ENCODE measurements at places on chromosomes 5 and 9. TPM values are rescaled to one million over a fixed set of nuclear protein-coding genes. Genes with fewer than 3 reads are reported as not detected.

DNA sequence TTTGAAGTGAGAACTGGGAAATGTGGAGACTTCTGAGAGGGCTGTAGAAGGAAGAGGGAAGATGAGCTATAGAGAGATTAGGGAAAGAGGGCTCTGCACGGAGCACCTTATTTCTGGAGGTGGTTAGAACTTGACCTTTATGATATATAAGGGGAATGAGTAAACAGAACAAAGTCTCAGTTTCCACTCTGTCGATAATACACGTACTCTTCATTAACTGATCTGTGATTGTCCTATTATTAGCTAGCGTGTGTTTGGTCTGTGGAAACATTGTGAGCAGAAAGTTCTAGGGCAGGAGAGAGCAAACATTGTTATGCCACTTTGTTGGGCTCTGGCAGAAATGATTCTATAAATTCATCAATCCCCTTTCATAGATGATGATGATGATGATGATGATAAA is 118.5 kb downstream of the UGCG start:
- H3K4me3 ChIP-seq = no peak overlapping the region
- no peaks in the 10 kb centered on the region for H3K36me3 ChIP-seq

- H3K4me1 ChIP-seq = no peaks in the 10 kb centered on the region
- no peaks in the 10 kb centered on the region for H3K27me3 ChIP-seq
- no peak overlapping the region for H3K4me3 ChIP-seq
Observed at GRCh38 chr5:143145243-143146160, 258.0 kb downstream of the NR3C1 start.

DNA sequence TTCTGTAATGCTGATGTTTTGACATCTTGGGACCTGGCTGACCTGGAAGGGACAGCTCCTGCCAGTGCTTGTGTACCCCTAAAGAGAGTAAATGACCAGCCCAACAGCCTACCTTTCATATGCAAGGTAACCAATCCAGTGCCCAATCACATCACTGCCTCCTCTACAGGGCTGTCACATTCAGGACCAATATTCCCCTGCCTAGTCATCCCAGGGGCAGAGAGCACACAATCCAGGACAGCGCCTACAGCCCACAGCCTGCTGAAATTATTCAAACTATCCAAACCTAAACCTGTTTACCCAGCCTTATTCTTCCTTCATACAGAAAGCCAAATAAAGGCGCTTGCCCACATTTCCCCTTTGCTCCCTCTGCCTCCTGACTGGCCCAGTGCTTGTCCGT is 284.1 kb downstream of the CTNND2 start:
- H3K4me3 ChIP-seq = no peak overlapping the region
- H3K4me1 ChIP-seq = peaks cover 5% of the 10 kb centered on the region
- H3K36me3 ChIP-seq = peaks cover 8% of the 10 kb centered on the region
- no peaks in the 10 kb centered on the region for H3K27me3 ChIP-seq
- H3K27ac ChIP-seq = no peak overlapping the region

DNA sequence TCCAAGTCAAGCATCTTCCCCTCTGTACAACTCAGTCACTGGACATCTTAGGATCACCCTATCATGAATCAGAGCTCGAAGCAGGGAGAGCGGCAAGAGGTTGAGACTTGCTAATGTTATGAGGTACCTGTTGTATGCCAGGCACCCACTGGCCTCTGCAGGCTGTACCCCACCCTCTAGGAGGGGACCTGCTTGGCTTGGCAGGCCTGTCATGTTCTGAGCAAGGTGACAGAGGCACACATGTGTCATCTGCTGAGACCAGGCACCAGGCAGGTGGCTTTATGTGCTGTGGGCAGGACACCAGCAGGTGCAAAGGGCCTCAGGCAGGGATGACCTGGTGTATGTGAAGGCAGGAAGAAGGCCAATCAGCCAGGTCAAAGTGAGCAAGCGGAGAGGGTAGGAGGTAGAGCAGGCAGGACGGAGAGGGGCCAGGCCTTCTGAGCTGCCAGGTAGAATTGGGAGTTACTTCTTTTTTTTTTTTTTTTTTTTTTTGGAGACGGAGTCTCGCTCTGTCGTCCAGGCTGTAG is 60.3 kb upstream of the RPL26L1 start:
- peaks cover 4% of the 10 kb centered on the region for H3K27me3 ChIP-seq
- peak overlapping the region; percentile 14 for H3K4me3 ChIP-seq
- H3K27ac ChIP-seq = peak overlapping the region; percentile 61

DNA sequence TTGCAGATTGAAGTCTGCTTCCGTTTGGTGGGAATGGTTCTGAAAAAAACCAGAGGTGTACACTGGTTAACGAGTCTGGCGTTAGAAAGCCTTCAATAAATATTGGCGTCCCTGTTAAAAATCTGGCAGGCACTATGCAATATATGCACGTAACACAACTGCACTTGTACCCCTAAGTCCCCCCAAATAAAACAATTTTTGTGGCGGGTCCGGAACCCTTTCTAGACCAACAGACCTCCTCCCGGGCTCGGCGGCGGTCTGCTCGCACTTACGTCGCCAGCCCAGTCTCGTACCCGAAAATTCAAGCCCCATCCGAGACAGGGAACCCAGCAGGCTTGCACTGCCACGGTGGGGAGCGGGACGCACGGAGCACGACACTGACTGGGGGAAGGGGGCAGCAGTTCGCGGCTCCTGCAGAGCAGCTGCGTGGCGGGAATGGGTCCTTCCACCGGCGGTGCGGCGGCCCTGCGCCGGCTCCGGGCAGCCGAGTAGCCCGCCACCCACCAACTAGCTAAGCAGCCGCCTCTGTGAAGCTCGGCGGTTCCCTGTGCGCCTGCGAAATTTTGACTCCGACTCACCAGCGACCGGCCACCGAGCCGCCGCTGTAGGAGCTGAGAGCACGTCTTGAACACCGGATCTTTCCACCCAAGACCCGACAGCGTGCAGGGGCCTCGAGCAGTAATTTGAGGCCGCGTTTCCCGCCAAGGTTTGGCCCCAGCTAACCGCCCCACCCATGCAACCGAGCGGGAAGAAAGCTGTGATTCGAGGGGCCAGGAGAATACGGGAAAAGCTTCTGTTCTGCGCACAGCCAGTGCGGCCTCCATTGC is 3.9 kb downstream of the MCIDAS start:
- no peaks in the 10 kb centered on the region for H3K36me3 ChIP-seq
- peaks cover 76% of the 10 kb centered on the region for H3K27me3 ChIP-seq
- no peak overlapping the region for H3K27ac ChIP-seq
- H3K4me3 ChIP-seq = peak overlapping the region; percentile 13

- no peaks in the 10 kb centered on the region for H3K27me3 ChIP-seq
- peaks cover 1% of the 10 kb centered on the region for H3K4me1 ChIP-seq
- H3K4me3 ChIP-seq = no peak overlapping the region
- H3K36me3 ChIP-seq = no peaks in the 10 kb centered on the region
- no peak for DNase-seq
- no peak overlapping the region for H3K27ac ChIP-seq
Observed at GRCh38 chr5:134053314-134053839, 48.6 kb upstream of the VDAC1 start.

DNA sequence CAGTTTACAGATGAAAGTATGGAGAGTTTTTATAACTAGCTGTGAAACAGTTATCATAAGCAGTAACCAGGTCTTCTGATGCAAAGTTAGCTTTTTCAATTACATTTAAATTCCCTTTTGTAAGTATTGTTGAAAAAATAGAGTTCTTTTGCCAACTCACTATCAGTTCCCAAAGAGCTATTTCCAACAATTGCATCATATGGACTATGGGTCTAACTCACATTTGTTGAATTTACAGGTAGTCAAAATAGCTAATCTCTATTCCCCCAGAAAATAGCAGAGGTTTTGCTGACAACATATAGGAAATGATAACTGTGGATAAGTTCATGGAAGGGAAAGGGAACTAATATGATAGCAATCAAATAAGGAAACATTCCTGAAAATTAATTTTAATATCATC is 1.4 kb downstream of the SPINK1 start:
- peaks cover 43% of the 10 kb centered on the region for H3K36me3 ChIP-seq
- DNase-seq = no peak
- peak overlapping the region; percentile 87 for H3K4me3 ChIP-seq
- peak overlapping the region; percentile 70 for H3K27ac ChIP-seq
- peaks cover 65% of the 10 kb centered on the region for H3K4me1 ChIP-seq

The DNAJC18 gene
- 23.1 TPM for total RNA-seq

The SPATA31C1 gene
- total RNA-seq = not detected
